NCI-H2081 (cell line): ENCODE measurements at places on chromosomes 11 and 22.

DNA sequence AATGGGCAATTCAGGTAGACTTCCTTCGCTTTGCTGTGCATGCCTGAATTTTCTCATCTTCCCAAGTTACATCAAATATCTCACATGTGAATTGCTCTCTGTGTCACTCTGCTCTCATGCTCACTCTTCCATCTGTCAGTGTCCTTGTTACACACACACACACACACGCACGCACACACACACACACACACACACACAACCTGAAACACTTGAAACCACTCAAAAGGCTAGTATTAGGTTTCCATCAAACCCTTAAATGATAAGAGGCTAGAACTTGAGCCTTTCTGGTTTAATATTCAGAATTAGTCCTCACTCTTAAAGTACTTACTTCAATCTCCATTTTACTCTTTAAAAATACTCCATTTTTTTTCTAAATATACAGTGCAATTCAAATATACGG, 282.4 kb downstream of the C11orf87 start:
- no peak for DNase-seq

- DNase-seq = no peak
Observed at GRCh38 chr11:77450227-77450626, 23.7 kb downstream of the PAK1 start.

GRCh38 chr11:83671289-83671688, 385.1 kb upstream of the CCDC90B start:
- DNase-seq = no peak

DNA sequence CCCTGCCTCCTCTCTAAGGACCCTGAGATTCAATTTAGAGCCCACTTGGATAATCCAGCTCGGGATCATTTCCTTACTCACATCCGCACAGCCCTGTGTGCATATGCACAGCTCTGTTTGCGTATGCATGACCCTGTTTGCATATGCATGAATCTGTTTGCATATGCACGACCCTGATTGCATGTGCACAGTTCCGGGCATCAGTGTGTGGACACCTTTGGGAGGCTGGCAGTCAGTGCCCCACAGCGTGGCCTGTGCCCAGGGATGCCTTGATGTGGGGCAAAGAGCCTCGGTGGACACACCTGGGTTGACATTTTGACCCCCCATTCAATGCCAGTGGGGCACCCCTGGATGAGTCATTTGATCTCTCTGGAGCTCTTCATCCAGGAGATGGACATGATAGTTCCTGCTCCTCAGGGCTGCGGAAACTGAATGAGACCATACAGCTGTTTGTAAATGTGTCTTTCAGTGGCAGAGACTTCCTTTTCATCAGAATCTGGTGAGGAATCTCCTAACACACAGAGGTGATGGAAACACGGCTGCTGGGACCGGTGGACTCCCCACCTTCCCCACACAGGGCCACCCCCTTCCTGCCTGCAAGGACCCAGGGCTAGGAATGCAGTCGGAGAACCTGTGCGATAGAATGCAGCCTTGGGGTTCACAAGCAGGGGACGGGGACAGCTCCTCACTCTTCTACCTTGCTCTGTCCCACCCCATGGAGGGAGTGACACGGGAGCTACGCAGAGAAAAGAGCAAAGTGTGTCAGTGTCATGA, 41.2 kb downstream of the MYEOV start:
- DNase-seq = no peak
